AG09309 (cell line): ENCODE measurements at places on chromosomes 16 and 17.

GRCh38 chr17:49482144-49482817 lies 12.8 kb upstream of the NGFR start:
- no peak for DNase-seq

DNA sequence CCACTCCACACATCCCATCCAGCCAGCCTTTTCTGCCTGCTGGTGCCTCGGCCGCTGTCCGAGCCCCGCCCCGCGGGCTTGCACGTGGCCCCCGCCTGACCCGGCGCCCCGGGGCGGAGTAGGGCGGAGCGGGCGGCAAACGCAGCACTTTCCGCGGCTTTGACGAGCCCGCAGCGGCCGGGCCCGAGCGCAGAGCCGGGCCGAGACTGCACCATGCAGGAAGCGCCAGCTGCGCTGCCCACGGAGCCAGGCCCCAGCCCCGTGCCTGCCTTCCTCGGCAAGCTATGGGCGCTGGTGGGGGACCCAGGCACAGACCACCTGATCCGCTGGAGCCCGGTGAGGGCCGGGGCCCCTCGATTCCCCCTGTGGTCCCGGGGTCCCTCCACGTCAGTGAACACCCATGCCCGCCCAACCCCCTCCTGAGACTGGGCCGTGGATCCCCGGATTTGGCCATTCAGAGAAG lies at the start of gene HSF4:
TSS of gene HSF4 (plus strand) at position 147 of the 463 bp plus-strand sequence. CDS start at position 214, 67 bp downstream.
- DNase-seq: no peak

DNA sequence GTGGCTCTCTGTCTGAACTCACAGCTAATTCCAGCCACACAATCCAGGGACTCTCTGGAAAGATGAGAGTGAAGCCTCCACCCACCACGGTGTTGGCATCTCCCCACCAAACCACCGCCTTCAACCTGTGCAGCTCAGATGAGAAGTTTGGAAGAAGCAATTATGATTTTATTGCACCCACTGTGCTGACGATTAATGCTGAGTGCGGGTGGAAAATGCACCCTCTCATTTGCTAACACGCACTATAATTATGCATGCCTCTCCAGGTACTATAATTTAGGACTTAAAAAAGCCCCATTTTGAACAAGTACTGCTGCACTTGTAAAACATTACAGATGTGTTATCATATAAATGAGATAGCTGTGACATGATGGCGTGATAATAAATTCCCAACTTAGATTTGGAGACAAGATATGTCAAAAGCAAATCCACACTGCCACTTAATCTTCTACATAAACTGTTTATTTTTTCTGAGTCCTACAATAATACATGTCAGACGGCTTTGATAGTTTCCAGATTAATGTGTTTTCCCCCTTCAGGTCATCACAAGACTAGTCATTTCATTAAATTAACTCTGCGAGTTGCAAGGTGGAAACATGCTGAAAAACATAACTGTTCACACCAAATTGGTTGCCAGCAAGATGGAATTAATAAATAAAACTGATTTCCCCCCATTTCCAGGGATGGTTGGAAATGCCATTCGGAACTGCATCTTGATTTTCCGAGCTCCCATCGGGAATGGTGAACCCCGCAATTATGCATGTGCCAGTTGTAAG lies 466.5 kb upstream of the MAF start:
- DNase-seq: no peak

GRCh38 chr16:53429221-53429943 lies 4.9 kb upstream of the RBL2 start:
- peak; percentile 37 for DNase-seq

GRCh38 chr16:72401084-72401361 lies 229.1 kb upstream of the PMFBP1 start:
- no peak for DNase-seq

- DNase-seq: no peak
These were observed 333.0 kb upstream of the EEF2KMT start for GRCh38 chr16:5430598-5430997.

- no peak for DNase-seq
These were observed 3.6 kb downstream of the IRF8 start for GRCh38 chr16:85902366-85903155.

GRCh38 chr17:74145756-74146155 lies 57.7 kb upstream of the RPL38 start:
- DNase-seq: no peak

DNA sequence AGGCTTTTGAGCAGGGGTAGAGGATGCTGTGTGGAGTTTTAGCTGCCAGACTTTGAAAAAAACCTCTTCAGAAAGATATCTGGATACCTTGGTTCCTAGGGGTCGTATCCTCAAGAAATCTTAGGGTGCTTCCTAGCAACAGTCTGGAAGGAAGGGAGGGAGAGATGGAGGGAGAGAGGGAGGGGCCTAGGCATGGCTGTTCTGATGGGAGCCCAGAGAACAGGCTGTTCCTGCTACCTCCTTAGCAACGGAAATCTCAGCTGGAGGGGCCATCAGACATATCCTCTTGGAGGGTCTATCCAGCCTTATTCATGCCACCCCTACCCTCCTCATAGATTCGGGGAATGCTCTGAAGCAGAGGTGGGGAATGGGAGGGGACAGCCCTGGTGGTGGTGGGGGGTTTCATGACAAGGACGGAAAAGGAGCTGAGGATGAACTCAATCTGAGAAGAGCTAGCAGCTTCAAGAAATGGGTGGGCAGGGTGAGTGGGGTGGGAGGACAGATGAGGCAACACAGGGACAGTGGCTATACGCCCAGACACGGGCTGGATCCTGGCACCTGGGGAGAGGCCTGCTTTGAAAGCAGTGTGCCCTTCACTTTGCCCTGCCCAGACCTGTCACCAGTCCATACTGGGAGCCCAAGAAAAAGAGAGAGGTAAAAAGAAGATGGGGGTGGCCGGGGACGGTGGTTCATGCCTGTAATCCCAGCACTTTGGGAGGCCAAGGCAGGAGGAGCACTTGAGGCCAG lies 2.9 kb upstream of the THRA start:
- DNase-seq: no peak

DNA sequence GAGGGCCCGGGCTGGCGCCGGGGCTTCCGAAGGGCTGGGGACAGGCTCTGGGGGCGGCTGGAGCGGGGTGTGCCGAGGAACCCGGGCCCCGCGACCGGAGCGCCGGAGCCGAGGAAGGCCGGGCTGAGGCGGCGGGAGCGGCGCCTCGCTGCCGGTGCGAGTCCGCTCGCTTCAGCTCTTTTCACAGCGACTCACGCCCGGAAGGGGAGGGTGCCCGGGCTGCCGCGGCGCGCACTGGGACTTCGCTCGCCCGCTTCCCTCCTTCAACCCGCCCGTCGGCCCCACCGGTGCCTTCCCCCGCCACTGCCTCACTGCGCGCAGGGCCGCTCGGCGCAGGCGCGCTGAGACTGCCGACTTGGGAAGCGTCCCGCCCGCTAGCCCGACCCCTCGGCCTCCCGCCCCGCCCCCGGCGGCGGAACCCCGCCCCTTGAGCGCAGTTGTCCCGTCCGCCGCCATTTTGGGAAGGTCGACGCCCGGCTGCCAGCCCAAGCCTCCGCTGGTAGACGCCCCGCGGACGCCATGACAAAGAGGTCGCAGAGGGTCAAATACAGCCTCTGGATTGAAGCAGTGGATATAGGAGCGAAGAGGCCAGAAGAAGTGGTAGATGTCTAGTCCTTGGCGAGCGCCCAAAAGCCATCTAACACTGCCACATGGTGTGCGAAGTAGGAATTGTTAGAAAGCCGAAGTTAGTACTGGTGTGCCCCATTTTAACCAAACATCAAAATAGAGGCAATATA lies at the start of gene UBE2G1:
TSS of gene UBE2G1 (minus strand) at position 349 of the 737 bp plus-strand sequence. CDS start 359 bp downstream, outside the sequence.
- DNase-seq: peak; percentile 77
